Renal cortical epithelial cell (primary cell): ENCODE measurements at places on chromosomes 2 and 18. TPM values are rescaled to one million over a fixed set of nuclear protein-coding genes. Genes with fewer than 3 reads are reported as not detected.

DNA sequence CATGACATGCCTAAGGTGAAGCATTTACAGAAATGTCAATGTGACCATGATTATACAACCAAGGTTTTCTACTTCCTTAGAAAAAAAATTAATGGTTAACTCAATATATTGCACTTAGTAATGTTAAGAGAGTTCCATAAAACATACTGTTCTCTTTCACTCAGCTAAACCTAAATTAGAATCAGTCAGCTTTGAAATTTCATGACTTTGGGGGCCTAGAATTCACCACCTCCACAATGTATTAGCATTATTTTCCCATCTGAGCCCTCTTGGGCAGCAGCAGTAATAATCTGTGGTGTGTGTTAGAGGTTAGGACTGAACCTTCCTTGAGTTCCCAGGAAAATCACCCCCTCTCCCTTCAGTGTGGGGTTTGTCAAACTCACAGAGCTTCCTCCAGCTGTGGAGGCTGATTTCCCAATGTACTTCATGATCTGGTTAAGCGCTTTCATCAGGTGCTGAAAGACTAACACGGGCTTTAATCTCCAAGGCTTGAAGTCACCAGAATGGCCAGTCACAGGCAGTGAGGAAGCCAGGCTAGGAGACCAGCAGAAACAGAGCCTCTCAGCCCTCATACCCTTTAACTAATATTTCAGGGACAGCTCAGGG is 7.1 kb upstream of the UPP2 start:
- peak; percentile 99 for DNase-seq

GRCh38 chr2:238431456-238431855 is 4.7 kb downstream of the ASB1 start:
- peak; percentile 64 for DNase-seq

GRCh38 chr2:140353541-140353940 is 1573.4 kb upstream of the NXPH2 start:
- DNase-seq = peak; percentile 2

DNA sequence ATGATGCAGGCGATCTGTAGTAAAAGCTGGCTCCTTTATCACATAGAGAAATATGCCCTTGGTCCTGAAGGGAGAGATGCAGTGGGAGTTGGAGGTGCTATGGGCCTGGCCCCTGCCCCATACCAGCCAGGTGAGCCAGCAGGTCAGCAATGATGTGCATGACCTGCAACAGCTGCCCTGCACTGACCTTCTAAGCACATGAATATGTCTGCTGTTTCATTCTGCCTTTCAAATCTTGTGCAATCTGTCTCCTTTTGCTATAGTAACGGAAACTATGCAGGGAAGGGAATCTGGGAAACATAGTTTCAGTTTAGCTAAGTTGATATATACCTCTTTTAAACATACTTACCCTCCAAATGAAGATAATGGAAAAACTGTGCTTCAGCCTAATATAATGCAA is 235.2 kb downstream of the TDRD15 start:
- no peak for DNase-seq

- DNase-seq = no peak
Measured at GRCh38 chr18:56458770-56459712, 179.4 kb downstream of the TXNL1 start.

DNA sequence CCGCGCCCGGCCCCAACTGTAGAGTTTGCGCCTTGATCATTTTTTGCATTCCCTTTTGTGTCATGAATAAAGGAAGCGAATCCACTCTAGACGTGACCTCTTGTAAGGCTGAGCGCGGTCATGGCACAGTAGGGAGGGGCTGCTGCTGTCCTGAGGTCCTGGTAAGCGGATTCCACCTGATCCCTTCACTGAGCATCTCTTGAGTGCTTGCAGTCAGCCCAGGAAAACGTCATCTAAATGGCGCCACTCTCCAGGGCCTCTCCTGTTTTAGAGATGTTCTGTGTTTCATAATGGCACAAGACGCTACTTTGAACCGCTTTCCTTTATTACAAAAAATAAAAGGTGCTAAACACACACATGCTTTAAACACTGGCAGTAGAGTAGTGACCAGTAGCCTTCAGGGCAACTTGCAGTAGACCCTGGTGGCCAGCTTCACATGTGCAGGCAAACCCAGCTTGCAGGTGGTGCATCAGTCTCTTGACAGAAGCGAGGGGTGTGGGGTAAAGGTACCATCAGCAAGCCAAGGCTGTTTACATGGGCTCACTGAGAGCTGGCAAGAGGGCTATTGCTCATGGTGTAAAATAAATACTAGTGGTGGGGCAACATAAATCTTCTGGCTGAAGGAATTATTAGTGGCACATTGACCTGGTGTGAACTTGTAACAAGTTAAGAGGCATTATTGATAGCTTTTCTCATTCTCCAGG is 43.0 kb upstream of the ACKR3 start:
- no peak for DNase-seq

DNA sequence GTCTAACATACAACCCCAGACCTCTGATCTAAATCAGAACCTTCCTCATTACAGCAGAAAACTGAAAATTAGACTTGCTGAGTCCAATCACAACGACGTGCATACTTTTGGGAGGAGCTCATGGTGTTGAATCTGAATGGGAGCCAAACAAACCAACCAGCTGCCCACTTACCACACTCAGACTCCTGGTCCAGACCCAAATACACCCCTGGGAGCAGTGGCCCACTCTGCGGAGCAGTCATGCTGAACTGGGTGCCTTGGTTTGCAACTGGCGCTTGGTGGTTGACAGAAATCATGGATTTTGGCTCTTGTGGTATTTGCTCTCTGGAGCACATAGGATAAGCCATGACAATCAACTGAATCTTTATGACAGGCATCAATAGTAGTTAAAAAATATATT is 253.6 kb upstream of the TNP1 start:
- DNase-seq = no peak

DNA sequence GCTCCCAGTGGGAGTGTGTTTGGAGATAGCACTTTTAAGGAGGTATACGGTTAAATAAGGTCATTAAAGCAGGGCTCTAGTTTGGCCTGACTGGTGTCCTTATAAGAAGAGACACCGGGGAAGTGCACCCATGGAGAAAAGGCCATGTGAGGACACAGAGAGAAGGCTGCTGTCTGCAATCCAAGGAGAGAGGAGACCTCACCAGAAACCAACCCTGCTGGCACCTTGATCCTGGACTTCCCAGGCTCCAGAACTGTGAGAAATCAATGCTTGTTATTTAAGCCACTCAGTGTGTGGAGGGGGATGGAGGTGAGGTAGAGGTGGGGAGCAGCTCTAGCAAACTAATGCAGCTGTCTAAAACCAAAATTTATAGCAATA is 62.0 kb downstream of the RPL31 start:
- DNase-seq = peak; percentile 32

DNA sequence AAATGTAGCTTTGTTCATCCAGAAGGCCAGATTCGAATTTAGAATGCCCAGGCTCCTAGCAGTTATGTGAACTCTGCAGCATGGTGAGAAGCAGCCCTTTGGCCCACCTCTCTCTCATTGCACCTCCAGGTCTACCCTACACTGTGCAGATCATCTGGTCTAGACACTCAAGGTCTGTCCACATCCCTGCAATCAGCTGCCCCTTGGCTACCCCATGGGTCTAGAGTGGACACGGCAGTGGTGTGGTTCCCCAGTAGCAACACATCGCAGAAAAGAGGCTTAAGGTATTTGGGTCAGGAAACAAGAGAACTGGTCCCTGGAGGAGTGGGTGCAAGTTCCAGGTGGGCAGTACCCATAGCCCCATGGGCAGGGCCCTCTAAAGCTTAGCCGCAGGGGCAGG is 76.6 kb upstream of the BCL2L11 start:
- no peak for DNase-seq

- peak; percentile 21 for DNase-seq
Measured at GRCh38 chr18:33291539-33291938, 149.0 kb downstream of the CCDC178 start.

- DNase-seq = no peak
Measured at GRCh38 chr2:102662833-102663232, 43.5 kb downstream of the SLC9A2 start.

- DNase-seq = peak; percentile 58
Measured at GRCh38 chr2:137826373-137827372, 137.6 kb upstream of the HNMT start.

- peak; percentile 95 for DNase-seq
Measured at GRCh38 chr2:101047075-101047766, 45.1 kb downstream of the RPL31 start.

DNA sequence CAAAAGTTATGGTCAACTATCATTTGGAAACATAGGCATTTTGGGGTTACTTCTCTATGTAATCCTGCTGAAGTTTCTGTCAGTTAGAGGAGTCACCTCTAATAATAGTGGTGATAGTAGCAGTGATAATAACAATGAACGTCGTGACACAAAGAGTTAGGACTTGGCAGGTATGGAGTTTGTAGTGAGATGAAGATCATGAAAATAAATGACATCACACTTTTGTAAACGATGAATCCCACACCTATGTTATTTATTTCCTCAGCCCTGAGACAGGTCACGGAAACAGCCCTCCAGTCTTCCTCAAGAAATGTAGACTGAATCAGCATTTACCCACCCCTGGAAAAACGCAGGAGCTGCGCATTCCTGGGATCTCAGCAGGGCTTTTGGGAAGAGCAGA is 38.8 kb downstream of the TSN start:
- no peak for DNase-seq

DNA sequence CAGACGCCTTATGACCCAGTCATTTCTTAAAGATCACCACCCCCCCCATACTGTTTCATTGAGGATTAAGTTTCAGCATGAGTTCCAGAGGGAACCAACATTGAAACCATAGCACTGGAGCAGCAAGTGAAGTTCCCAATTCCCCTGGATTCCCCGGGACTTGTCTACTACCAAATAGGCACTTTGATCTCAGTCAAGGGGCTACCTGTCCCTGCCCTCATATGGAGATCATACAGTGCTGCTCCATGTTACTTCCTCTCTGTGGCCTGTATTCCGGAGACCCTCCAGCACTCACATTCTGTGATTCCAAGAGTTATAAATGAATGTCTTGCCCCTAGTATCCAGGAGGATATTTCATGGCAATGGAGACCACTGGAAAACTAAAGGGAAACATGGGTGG is 42.5 kb downstream of the RNF144A start:
- DNase-seq = no peak

DNA sequence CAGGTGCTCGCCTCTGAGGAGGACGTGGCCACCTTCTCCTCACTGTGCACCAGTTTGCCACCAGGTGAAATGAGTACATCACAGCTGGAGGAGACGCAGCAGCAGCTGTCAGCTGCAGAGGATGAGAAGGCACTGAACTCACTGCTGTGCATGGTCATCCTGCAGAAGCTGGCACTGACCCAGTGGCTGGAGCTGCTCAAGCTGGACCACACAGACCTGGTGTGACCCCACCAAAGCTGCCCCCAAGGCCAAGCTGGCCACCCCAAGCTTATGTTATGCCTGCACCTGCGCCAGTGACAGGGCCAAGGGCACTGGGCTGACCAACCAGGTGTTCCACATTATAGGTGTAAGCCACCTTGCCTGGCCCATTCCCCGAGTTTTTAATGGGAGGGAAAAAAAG is 19.3 kb downstream of the CLK1 start:
- no peak for DNase-seq

DNA sequence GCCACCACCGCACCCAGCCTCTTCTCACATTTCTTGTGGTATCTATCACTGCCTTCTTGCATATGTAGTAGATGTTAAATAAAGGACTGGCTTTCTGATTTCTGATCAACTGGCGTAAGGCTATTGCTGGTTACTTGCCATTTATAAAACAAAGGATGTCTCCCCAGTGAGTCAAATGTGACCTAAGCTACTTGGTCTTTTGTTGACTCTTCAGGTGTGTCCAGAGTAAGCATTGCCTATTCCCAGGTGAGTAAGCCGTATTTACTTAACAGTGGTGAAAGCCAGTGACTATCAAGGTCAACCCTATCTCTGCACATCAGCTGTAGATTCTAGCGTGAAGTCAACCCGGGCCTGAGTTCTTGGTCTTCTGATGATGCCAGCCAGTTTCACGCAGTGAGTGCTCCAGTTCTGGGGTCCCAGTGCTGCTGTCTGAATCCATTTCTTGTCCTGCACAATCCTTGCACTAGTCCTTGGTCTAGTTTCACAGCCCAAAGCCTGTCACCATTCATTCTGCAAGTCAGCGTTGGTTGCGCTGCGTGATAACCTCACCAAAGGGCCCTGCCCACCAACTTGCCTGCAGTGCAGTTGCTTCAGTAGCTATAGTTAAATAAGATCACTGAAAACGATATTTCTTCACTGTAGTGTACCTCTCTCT is 120.2 kb downstream of the GBX2 start:
- DNase-seq = peak; percentile 51

DNA sequence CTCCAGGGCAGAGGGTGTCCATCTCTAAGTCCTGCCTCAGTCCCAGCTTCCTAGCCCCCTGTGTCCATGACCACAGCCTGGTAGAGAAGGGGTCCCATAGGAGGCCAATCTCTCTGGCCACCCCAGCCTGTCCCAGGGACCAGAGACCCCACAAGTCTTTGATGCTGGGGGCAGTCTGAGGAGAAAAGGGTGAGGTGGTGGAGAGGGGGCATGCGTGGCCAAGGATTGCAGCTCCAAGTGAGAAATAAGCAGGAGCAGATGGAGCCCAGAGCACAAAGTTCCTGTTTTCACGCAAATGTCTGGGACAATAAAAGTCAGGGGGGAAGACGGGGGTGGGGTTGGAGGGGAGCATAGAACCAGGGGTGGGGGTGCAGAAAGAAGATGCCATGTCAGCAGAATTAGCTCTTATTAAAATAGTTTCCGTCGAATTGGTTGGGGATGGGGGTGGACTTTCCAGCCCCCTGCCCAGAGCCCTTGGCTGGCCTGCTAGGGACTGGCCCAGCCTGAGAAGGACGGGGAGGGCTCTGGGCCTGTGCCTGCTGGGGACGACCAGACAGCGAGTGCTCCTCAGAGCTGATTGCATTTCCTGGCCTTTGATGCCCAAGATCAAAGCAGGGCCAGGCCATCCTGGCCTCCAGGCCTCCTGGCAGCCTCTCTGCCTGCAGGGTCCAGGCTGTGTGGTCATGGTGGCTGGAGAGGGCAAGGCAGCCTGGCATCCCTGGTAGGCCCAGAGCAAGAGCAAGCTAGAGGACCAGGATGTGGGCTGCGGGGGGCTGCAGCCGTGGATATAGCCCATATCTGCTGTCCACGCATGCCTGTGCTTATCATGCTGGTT is 337.1 kb downstream of the DYSF start:
- DNase-seq = no peak

Gene DNAH6
- total RNA-seq = under 0.01 and 1.6 TPM in 2 replicates

Gene CAPN14
- total RNA-seq = 0.20 and 1.6 TPM in 2 replicates

Gene CFC1
- not detected in 2 replicates for total RNA-seq

Gene PTPRM
- 103 and 263 TPM in 2 replicates for total RNA-seq

Gene TSPYL6
- total RNA-seq = not detected in 2 replicates

Gene CNGA3
- total RNA-seq = not detected in 2 replicates

Gene DAPL1
- 2.0 TPM in 1 of 2 replicates, not detected in the other for total RNA-seq
